Right ventricle myocardium superior (tissue), 1 donor: ENCODE measurements at places on chromosomes 7 and 10. TPM values are rescaled to one million over a fixed set of nuclear protein-coding genes. Genes with fewer than 3 reads are reported as not detected.

The PTPRZ1 gene
- total RNA-seq = 0.65 TPM

The GNAT3 gene
- not detected for total RNA-seq

DNA sequence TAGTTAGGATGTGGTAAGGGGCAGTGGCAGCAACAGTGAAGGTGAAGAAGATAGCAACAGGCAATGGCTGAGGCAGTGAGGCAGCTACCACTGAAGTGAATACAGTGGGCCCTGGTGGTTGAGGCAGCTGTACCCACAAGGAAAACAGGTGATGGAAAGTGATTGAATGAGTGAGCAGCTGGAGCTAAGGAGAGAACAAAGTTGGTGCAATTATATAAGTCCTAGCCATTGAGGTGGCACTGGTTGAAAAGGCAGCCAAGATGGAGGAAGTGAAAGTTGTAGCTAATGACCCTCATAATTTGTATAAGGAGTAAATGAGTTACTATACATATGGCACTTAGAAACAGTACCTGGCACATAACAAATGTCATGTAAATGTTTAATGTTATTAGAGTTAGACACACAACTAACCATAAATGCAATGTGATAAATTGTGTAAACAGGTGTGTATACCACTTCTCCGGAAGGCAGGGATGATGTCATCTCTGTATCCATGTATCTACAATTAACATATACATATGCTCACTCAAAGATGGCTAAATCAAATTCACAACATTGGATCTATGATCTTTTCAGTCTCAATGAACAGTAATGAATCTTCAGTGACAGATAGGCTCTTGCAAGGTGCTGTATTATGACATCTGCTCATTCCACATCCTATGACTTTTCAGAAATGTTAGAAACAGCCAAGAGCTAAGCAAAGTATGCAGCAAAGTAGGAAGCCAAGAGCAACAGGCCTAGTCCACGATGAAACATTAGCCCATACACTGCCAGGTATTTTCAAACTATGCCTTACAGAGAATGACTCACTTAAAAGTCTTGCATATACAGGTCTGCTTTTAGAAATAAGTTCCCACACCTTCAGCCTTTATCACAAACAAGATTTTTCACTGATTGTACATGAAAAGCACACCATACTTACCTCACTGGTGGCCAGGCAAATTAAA, 10.7 kb downstream of the XPNPEP1 start:
- DNase-seq = no peak

DNA sequence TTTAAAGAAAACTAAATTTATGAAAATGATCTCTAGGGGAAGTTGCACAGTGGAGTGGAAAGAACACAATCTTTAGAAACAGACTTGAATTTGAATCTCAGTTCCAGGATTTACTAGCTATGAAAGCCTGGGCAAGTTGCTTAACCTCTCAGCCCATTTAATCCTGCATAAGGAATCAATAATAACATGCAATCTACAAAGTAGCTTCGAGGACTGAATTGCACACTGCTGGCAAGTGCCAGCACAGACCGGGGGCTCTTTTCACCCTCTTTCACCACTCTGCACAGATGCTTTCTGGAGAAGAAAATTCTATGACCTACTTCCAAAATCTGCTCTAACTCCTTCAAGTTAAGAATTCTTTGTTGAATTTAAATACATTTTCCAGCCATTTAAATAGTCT, 63.4 kb upstream of the ANK3 start:
- DNase-seq = no peak

DNA sequence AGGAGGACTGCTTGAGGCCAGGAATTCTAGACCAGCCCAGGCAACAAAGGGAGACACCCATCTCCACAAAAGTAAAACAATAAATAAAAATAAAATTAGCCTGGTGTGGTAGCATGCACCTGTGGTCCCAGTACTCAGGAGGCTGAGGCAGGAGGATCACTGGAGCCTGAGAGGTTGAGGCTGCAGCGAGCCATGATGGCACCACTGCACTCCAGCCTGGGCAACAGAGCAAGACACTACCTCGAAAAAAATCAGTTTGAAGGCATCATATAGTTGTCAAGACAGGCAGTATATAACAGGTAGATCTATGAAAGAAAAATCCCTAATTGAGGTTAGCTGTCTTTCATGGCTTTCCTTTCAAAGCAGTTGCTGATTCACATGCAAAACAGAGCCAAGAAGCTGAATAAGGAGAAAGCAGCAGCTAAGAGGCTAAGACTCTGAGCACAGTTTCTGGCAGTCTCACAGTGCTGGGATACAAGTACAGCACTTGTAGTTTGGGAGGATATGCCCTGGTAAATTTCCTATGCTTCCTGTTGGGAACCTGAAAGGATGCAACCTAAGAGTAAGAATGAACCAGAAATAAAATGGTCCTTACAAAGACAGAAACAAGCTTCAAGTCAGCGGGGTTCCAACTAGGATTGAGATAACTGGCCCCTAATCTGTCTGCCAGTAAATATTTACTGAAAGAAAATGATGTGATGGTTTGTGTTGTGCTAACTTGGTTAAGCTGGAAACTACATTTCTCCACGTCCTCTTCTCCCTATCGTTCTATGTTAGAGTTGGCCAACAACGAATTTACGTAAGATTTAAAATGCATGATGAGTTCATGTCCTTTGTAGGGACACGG, 368.5 kb upstream of the HPS1 start:
- DNase-seq = no peak

- no peak for DNase-seq
Measured at GRCh38 chr10:50312464-50313437, 61.4 kb upstream of the ASAH2 start.

DNA sequence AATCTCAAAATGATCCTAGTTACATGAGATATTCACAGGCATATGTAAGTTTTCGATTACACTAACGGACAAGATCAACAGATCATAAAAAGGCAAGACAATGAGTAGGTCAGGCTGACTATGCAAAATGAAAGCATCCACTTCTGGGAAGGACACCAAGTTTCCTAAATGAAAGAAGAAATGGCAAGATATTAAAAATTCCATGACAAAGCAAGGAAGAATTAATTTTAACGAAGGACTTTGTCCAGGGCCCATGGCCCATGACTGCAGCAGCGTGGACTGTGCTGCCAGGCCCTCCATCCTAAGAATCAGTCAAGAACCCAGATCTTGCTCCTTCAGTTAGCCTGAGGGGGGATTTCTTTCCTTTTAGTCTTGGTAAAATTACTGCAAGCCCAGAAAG, 182.4 kb upstream of the FRMD4A start:
- DNase-seq = no peak

GRCh38 chr10:92156874-92157773, 133.8 kb downstream of the CPEB3 start:
- no peak for DNase-seq

- DNase-seq = no peak
Measured at GRCh38 chr7:140136073-140136472, 40.7 kb downstream of the KDM7A start.

GRCh38 chr10:107163076-107163855, 1.2 kb downstream of the SORCS1 start:
- no peak for DNase-seq

DNA sequence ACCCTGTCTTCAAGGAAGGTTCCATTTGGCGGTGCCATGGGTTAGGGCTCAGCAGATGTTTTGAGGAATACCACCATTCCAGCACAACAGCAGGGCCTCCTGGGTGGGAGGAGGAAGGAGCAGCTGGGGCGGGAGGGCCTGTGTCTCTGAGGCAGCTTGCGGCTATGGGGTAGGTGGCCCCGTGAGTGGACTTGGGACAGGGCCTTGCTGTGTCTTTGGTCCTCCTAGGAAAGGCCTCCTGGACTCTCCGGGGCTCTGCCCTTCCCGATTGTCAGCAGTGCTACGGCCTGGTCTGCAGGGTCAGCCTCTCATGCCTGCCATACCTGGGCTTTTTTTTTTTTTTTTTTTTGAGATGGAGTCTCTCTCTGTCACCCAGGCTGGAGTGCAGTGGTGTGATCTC, 96.7 kb downstream of the PAXIP1 start:
- no peak for DNase-seq

DNA sequence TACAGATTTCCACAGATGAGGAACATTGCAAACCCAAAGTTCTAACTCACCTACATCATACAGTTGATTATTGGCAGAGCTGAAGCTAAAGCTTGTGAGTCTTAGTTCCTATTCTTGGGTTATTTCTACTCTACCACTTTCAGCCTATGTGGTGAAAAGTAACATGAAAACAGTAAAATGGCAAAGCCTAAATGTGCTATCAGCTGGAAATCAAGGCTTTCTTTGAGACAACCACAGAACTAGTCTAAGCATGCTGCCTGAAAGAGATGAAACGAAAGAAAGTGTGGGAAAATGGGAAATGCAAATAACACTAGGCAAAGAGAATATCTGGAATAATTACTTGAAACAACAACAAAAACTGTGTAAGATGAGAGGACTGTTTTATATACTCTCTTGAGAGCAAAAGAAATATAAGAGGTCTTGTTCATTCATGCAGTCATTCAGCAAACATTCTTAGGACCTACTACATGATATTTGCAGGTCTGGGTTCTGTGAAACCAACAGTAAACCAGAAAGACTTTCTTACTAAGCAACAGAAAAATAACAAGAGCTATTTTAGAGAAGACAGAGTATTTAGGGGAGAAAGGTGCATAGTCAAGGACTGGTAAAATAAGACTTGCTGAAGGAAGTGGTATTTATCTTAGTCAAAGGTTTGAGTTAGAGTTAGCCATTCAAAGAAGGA, 437.1 kb downstream of the HTR7 start:
- no peak for DNase-seq
